CD4-positive, alpha-beta memory T cell (primary cell): ENCODE measurements at places on chromosomes 4 and X.

- no peak for DNase-seq
Measured at GRCh38 chr4:108540536-108540935, 79.8 kb upstream of the RPL34 start.

- DNase-seq: no peak
Measured at GRCh38 chr4:171524903-171525302, 288.3 kb upstream of the GALNTL6 start.

DNA sequence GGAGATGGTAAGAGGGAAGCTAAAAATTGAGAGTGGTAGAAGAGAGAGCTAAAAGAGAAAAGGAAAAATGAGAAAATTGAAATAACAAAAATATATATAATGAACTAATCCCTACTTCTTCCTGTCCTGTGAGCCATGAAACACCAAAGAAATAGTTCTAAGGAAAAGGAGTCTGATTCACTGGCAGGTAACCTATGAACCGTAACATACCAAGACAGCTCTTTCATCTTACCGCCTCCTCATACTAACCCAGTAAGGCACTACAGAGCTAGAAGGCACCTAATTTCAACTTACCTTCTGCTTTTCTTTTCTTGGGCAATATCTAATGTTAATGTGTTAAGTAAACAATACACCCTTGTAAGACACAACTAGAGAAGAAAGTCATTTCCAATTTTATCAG lies 297.7 kb upstream of the DIAPH2 start:
- no peak for DNase-seq

- DNase-seq: no peak
Measured at GRCh38 chr4:44493924-44494323, 45.3 kb upstream of the KCTD8 start.

- DNase-seq: no peak
Measured at GRCh38 chr4:77308843-77309242, 151.8 kb downstream of the CCNG2 start.

GRCh38 chrX:112147206-112147605 lies 64.6 kb upstream of the TRPC5 start:
- DNase-seq: no peak

- no peak for DNase-seq
Measured at GRCh38 chr4:167233685-167234315, 494 bp downstream of the SPOCK3 start.

DNA sequence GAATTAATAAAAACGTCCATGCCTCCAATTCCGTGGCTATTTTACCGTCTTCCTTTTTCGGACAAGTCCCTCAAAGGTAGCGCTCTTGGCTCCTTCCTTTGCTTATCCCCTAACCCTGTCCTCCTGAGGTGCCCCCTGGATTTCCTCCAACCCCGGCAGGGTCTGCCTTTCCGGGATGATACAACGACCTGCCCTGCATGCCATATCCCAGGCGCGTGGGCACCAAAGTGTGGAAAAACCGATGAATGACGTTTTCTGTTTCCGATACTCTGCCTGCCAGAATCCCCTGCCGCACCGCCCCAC lies 706 bp upstream of the CSTF2 start:
- no peak for DNase-seq

GRCh38 chrX:40933706-40934425 lies 151.4 kb upstream of the USP9X start:
- DNase-seq: peak; percentile 5

DNA sequence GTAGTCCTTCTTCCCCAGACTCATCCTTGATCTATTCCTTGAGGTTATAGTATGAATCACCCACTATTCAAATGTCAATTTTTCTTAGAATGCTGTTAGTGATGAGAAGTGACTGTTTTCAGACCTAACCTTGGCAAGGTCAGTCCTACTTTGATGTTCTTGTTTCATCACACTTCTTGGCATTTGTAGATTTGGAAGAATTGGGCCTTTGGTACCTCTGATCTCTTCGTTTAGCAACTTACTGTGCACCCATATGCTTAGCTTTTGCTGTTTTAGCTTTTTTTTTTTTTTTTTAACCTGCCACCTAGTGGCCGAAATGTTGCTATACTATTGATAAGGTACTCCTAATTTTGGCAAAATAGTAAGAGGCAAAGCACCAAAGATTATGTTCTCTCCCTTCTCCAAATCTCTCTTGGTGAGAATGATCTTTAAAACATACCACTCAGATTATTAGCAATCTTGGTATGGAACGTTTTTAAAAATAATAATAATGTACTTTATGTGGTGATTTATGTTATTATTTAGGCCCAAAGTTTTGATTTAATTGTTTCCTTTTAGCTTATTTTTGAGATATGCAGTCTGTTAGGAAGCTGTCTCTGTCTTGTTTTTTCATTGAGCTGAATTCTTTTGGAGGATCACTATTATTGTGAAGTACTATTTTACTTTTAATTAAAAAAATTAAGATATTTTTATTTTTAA lies 16.6 kb downstream of the DCK start:
- no peak for DNase-seq

- DNase-seq: no peak
Measured at GRCh38 chr4:164442180-164442579, 311.8 kb upstream of the SMIM31 start.
